ENCODE measurements at places on chromosomes 3 and 15.
A peak's percentile ranks its signal among the peaks of the same experiment; 100 is the strongest.

DNA sequence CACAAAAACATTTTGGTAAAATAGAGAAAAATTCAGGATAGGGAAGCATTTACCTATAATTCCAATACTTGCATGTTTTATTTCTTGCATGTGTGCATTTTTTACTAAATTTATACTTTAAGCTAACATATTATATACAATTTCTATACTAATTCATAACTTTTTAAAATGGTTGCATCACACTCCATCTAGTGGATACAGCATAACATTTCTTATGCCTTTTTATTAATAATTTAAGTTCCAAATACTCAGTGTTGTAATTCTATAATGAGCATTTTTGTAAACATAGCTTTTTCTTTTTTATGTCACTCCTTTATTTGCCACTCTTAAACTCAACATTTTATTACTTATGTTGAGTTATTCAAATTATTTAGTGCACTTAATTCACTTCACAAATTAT, 477.7 kb downstream of the ZBBX start:
- DNase-seq: no peak

GRCh38 chr3:65126527-65127410, 439.0 kb upstream of the ADAMTS9 start:
- no peak for DNase-seq

DNA sequence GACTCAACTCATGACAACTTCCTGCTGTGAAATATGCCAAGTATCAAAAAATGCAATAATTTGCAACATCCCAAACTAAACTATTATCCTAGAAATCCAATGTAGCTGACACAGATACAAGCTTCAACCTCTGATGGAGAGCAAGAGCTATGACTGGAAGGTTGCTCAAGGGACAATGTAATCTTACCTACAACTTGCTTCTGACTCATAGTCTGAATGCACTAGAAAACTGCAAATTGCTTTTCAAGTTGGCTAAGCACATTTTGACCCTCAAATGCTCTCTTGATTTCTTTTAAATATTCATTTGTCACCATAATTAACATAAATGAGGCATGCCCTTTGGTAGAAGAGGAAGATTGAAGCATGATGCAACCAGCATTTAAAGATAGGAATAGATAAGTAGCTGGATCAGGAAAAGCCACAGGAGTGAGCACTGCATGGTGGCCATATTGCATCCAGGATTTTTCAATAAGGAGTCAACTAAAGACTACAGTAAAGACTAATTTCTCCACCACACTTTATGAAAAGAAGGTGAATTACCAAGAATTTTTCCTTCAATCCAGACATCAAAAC, 630.8 kb upstream of the GBE1 start:
- no peak for DNase-seq

- DNase-seq: no peak
Observed at GRCh38 chr15:52005748-52006701, 13.0 kb upstream of the MAPK6 start.

GRCh38 chr3:104392327-104392726, 974.4 kb upstream of the ALCAM start:
- no peak for DNase-seq

DNA sequence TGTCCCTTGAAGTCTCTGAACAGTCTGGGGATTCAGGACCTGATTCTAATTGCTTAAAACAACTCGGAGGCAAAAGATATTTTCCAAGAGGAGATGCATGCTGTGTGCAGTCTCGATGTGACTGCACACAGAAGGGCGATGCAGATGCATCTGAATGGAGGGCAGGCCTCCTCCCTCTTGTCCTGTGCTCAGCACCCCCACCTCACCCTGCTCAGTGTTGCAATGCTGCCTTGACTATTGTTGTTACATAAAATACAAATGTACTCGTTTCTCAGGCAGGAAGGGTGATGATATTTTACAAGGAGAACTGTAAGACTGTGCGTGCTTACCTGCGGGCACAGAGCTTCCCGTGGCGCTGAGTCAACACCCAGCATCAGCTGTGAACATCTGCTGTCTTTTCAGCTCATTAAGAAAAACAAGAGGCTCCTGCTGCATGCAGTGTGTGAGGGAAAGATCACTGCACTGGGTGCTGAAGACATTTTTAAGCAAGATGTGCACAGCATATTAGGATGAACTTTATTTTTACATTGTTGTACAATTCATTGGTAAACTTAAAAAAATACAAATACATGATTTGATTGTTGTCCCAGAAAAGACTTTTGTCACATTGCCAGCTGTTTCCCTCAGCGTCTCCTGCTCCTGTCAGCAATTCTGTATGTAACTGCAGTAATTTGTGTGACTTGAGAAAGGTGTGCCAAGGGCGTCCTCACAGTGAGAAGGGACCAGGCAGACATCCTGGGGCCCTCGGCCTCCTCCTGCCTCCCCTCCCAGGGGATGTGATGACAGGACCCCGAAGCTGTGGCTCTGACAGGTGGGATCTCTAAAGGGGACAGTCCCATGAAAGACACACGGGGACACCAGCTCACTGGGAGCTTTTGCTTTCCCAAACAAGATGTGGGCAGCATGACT, 56.3 kb upstream of the RPL32 start:
- DNase-seq: no peak

DNA sequence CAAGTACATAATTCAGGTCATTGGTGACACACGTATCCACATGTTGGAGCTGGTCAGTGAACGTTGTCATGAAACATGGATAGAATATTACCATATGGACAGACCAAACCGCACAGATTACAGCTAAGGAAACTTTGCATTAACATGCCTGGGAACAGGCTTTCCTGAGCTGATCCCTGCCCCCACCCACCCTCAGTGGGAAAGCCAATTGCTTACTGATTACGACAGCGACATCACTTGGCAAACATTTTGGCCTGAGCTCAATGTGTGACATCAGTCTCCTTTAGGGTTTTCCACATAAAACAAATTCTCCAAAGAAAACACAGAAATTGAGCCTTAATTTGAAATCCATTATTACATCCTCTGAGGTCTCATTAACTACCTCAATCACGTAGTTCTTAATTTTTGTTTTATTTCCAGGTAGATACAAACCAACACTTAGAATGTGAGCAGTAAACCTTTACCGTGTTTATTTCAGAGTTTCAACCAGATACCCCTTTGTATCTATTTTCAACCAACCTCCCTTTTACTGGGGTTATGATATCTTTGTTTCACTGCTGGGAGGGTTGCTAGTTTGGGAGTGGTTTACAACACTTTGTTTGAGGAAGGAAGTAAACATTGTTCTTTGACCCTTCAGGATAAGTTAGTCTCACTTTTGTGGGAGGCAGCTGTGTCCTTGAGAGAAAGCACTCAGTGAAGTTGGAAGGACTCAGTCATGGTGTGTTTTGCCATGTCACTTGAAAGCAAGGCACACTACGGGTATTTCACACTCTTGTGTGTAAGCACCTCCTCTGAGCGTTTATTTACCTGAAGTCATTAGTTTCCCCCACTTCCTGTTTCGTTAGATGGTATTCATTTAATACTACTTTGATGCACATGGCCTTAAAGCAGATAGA, 103.1 kb downstream of the CMSS1 start:
- peak; percentile 85 for DNase-seq

DNA sequence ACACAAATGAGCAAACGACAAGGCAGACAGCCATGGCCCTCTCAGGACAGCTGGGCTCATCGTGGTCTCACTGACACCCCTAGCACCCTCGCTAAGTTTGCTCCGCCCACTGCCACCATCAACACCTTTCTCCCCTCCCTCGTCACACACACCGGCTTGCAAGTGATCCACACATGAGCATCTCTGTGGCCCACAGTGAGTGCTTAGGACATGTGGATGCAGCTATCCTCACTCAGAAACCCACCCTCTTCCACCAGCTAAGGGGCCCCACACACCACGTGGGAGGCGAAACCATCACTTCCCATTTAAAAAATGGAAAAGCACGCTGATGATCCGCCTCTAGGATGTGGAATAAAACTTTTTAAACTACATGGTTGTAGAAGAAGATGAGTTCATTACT, 105.6 kb downstream of the OCA2 start:
- no peak for DNase-seq

DNA sequence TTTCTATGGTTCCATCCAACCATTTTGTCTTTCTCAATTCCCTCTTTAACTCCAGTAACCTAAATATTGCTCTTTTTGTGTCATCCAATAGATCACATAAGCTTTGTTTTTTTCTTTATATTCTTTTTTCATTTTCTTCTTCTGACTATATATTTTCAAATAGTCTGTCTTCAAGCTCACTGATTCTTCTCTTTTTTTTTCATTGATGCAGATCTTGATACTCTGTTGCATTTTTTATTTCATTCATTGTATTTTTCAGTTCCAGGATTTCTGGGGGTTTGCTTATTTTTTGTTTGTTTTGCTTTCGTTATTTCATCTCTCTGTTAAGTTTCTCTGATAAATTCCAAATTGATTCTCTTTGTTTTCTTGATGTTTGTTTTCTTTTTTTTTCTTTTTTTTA, 36.2 kb downstream of the CLDN1 start:
- DNase-seq: no peak

DNA sequence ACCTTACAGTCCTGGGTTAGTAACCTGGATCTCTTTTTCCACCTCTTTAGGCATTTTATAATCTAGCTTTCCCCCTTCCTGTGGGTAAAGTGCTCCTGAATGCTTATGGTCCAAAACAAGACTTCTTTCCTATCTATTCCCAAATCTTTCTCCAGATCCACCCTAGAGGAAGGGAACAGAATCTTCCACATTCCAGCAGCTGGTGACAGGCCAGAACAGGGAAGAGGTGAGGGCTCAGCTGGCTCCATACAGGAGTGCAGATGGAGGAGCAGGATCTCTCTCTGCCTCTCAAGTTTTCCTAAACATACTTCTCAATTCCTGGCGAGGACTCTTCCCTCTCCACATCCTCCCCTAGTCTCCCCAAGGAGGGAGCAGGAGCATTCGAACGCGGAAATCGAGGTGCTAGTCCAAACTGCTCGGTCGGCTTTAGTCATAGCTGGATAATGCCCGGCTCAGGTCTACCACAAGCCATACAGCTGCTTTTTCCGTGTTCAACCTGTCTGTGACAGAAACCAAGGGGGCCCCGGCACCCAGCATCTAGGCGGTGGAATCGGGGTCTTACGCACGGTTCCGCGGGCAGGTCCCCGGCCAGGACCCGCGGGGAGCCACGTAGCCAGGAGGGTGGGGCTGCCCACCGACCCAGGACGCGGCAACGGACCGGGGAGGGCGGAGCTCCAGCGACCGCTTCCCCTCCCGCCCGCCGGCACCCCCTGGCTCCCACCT, 4.0 kb downstream of the RASSF1 start:
- no peak for DNase-seq

DNA sequence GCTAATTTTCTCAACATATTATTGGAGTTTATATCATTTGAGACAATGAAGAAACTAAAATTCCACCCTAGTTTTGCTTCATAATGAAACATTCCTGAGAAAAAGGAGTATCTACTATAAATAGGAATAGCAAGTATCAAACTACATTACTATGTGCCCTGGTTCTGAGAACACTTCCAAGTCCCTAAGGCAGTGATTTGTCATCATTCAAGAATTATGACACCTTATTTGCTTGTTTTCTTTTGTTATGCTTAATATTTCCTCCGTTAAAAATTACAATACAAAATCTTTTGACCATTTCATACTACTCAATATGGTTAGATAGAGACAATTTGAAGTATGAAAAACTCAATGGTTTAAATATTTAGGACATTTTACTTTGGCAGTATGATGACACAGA, 707.8 kb upstream of the GOLIM4 start:
- DNase-seq: no peak

- no peak for DNase-seq
Observed at GRCh38 chr3:105030211-105030610, 336.5 kb upstream of the ALCAM start.

DNA sequence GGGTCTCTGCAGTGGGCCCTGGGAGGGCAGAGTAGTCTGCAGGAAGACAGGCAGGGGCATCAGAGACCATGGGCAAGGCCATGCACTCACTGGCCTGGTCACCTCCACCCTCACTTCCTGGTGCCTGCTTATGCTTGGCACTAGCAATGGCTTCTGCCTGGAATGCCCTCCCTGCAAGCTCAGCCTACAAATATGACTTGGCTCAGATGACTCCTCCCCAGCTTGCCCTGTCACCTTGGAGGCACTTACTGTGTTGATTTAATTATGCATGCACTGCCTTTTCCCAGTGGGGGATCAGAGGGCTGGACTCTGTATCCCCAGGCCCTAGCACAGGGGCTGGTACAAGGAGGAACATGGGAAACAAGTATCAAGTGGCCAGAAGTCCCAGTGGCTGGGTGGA, 7.8 kb downstream of the C3orf18 start:
- DNase-seq: no peak

DNA sequence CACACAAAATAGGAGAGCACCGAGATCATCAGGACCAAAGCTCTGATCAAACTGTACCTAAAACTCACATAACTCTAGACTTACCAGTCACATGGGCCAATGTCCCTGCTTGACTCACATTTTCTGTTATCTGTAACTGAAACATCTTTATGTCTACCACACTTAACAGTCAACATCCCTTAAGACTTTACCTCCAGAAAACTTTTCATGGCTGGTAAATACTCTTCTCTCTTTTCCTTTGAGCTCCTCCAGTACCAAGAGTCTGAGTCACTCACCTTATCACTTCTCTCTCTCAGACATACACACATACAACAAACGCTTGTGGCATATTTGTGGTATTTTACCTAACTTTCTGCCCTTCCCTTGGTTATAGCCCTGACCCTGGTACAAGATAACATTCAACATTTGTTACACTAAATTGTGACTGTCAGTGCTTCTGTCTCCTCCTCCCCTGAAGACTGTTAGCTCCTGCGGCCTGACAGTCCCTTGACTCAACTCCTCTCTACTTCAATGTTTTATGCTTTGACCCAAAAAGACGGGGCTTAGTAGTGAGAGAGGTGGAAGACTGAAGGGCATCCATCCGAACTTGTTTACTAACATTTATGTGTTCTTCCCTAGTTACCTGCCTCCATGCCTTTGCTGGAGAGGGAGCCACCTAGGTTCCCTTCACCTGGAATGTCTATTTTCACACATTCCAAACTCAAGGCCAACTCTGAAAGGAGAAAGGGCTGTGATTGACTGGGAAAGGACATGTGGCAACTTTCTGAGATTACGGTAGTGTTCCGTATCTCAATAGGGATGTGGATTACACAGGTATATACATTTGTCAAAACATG, 3.7 kb upstream of the EFHB start:
- DNase-seq: no peak

- DNase-seq: no peak
Observed at GRCh38 chr3:61605589-61606175, 44.3 kb downstream of the PTPRG start.

- no peak for DNase-seq
Observed at GRCh38 chr15:85767785-85768529, 26.8 kb downstream of the KLHL25 start.

GRCh38 chr3:12395349-12396012, 88.8 kb upstream of the TSEN2 start:
- no peak for DNase-seq

- no peak for DNase-seq
Observed at GRCh38 chr15:79957741-79958140, 13.3 kb downstream of the BCL2A1 start.

GRCh38 chr3:38354588-38355330, 8.2 kb downstream of the XYLB start:
- DNase-seq: peak; percentile 5
